ENCODE measurements at places on chromosomes 2 and 18.

DNA sequence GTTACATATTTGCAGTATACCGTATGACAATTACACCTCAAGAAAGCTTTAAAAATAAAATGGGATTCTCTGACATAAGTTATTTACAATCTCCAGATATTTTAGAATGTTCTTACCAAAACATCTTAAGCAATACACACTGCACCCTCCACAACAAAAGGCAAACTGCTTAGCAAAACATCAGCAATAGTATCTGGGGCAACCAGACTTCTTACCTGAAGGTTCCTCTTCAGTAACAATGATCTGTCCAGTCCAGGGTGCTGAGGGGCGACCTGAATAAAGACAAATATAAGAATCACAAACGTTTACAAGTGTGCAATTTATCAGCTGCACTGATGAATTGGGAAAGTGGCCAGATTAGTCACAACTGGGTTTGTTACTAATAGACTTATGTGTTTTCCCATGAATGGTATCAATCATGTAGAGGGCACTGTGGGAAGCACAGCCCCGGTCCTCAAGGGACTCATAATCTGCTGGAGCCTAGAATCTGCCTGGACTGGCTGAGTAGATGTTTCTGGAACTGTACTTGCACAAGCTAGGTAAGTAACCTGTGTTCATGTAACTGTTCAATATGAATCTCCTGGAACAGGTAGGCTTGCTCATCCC, 70.7 kb downstream of the MYOM1 start:
- no peaks in the 10 kb centered on the region for H3K4me1 ChIP-seq
- no peaks in the 10 kb centered on the region for H3K36me3 ChIP-seq
- no peaks in the 10 kb centered on the region for H3K27me3 ChIP-seq
- no peak overlapping the region for H3K27ac ChIP-seq
- no peak for DNase-seq

DNA sequence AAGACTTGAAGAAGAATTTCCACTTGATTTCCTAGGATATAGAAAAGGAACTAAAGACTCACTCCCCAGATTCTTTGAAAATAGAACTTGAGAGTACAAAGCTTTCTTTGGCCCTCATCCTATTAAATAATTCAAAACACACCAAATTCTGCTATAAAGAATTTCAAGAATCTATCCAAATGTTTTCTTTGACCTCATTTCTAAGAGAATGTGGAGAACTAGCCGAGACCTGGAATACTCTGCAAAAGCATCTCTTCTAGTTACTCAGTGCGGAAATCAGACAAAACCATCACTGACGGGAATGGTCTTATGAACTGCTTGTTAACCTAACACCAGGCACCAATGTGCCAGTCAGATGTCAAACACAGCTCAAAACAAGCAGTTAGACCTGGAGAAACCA, 44.2 kb upstream of the ARL5A start:
- DNase-seq = no peak
- H3K4me1 ChIP-seq = no peaks in the 10 kb centered on the region
- H3K36me3 ChIP-seq = no peaks in the 10 kb centered on the region
- no peaks in the 10 kb centered on the region for H3K27me3 ChIP-seq
- H3K27ac ChIP-seq = no peak overlapping the region
- H3K4me3 ChIP-seq = no peak overlapping the region

- H3K27ac ChIP-seq = no peak overlapping the region
- H3K36me3 ChIP-seq = peaks cover 7% of the 10 kb centered on the region
- no peaks in the 10 kb centered on the region for H3K27me3 ChIP-seq
- H3K4me3 ChIP-seq = peak overlapping the region; percentile 87
Observed at GRCh38 chr2:19988600-19988999, 1.3 kb downstream of the WDR35 start.

DNA sequence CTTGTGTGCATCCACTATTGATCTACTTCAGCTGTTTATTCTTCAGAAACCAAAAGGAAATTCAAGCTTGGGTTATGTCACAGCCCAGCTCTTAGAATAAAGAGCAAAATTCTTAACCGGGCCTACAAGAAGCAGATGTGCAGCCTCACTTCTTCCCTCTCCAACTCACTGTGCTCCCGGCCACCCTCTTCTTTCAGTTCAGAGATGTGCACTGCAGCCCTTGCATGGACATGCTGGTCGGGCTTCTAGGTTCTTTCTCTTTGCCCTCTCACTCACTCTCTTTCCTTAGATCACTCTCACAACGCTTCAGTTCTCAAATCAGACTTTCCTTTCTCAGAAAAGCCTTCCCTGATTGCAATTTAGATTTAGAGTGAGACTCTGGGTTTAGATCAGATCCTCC, 104.1 kb downstream of the CHN1 start:
- H3K4me1 ChIP-seq = no peaks in the 10 kb centered on the region
- H3K27me3 ChIP-seq = no peaks in the 10 kb centered on the region
- H3K4me3 ChIP-seq = no peak overlapping the region
- DNase-seq = no peak

GRCh38 chr18:55318951-55319441, 269.0 kb downstream of the TCF4 start:
- peak overlapping the region; percentile 89 for H3K27ac ChIP-seq
- peaks cover 55% of the 10 kb centered on the region for H3K4me1 ChIP-seq
- no peaks in the 10 kb centered on the region for H3K27me3 ChIP-seq
- H3K36me3 ChIP-seq = no peaks in the 10 kb centered on the region
- no peak for DNase-seq
- H3K4me3 ChIP-seq = peak overlapping the region; percentile 77

DNA sequence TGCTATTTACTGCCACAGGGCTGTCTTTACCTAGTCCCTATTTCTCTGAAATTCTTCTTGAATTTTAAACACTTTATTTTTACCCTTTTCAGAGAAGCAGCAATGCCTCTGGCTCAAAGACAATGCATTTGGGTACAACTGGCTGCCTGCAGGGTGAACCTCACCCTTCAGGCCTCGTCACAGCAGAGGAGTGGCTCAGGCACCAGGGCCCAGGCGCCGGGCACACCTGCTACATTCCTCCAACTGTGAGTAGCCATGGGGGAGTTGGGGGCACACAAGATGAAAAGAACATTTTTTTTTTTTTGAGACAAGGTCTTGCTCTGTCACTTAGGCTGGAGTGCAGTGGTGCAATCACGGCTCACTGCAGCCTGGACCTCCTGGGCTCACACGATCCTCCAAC, 74.9 kb upstream of the KCNE4 start:
- H3K4me3 ChIP-seq = no peak overlapping the region
- H3K4me1 ChIP-seq = no peaks in the 10 kb centered on the region
- DNase-seq = no peak
- no peak overlapping the region for H3K27ac ChIP-seq
- no peaks in the 10 kb centered on the region for H3K27me3 ChIP-seq

DNA sequence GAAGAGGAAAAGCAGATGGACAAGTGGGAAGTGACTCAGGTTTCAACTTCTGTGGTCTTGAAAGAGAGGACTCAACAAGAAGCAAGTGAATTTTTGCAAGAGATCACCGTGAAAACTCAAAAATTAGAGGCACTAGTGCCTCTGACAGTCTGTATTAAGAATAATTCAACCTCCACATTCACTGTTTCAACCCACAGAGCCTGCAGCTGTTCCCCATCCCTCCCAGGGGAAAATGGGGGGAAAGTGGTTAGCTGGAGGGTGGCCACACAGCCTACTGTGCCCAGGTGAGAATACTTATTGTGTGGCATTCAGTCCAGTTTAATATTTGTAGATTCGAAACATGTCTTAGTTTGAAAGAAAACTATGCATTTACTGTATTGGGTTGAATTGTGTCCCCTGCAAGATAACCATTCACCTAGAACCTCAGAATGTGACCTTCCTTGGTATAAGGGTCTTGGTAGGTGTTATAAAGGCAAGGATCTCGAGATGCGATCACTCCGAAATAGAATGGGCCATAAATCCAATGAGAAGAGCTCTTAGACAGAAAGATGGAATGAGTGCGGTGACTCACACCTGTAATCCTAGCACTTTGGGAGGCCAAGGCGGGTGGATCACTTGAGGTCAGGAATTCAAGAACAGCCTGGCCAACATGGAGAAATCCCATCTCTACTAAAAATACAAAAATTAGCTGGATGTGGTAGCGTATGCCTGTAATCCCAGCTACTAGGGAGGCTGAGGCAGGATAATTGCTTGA, 94.3 kb downstream of the IRS1 start:
- no peak overlapping the region for H3K4me3 ChIP-seq
- no peaks in the 10 kb centered on the region for H3K27me3 ChIP-seq
- no peaks in the 10 kb centered on the region for H3K4me1 ChIP-seq
- DNase-seq = no peak

DNA sequence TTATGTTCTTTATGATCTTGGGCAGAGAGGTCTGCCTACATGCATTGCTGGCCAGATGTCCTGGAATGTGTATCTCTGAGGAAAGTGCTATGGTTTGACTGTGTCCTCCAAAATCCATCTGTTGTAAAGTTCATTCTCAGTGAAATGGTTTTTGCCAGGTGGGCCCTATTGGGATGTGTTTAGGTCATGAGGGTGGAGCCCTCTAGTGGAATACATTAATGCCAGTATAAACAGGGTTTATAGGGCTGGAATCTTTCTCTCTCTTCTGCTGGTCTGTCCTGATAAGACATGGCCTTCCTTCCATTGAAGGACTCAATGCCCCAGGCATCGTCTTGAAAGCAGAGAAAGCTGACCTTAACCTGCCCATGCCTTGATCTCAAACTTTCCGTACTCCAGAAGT, 258.5 kb downstream of the RPIA start:
- no peak overlapping the region for H3K4me3 ChIP-seq
- DNase-seq = no peak
- no peaks in the 10 kb centered on the region for H3K4me1 ChIP-seq
- H3K36me3 ChIP-seq = no peaks in the 10 kb centered on the region
- no peak overlapping the region for H3K27ac ChIP-seq
- H3K27me3 ChIP-seq = peaks cover 3% of the 10 kb centered on the region

GRCh38 chr2:16252891-16253290, 312.5 kb downstream of the MYCN start:
- DNase-seq = no peak
- H3K4me3 ChIP-seq = no peak overlapping the region
- H3K27ac ChIP-seq = no peak overlapping the region
- H3K4me1 ChIP-seq = no peaks in the 10 kb centered on the region
- H3K36me3 ChIP-seq = no peaks in the 10 kb centered on the region

GRCh38 chr2:33911327-33911726, 312.2 kb upstream of the FAM98A start:
- H3K27me3 ChIP-seq = no peaks in the 10 kb centered on the region
- H3K4me3 ChIP-seq = no peak overlapping the region
- H3K27ac ChIP-seq = no peak overlapping the region

GRCh38 chr2:13607139-13607538, 890.4 kb downstream of the TRIB2 start:
- H3K27me3 ChIP-seq = no peaks in the 10 kb centered on the region
- H3K4me1 ChIP-seq = no peaks in the 10 kb centered on the region
- no peak overlapping the region for H3K27ac ChIP-seq
- H3K36me3 ChIP-seq = no peaks in the 10 kb centered on the region

- no peaks in the 10 kb centered on the region for H3K27me3 ChIP-seq
- H3K4me1 ChIP-seq = no peaks in the 10 kb centered on the region
- no peak overlapping the region for H3K27ac ChIP-seq
- DNase-seq = no peak
Observed at GRCh38 chr2:220995581-220995980, 576.5 kb downstream of the EPHA4 start.

- H3K36me3 ChIP-seq = no peaks in the 10 kb centered on the region
- H3K27me3 ChIP-seq = no peaks in the 10 kb centered on the region
- no peak overlapping the region for H3K27ac ChIP-seq
- H3K4me3 ChIP-seq = no peak overlapping the region
- H3K4me1 ChIP-seq = no peaks in the 10 kb centered on the region
Observed at GRCh38 chr2:100130595-100131391, 11.6 kb downstream of the AFF3 start.

DNA sequence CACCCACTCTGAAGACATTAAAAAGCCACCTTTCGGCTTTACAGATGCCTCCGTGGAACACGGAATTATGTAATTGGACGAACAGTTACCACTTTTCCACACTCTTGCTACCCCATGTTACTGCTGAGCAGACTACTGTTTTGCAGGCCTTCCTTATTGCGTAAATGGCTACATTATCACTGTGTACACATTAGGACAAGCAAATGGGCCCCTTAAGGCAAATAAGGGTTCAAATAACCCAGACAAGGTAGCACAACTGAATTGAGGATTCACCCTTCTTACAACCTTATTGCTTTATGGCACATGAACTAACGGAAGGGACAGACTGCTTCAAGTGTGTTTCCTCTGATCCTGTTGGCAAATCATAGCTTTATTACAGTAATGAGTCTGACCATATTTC, 832.2 kb upstream of the FANCL start:
- no peak overlapping the region for H3K27ac ChIP-seq
- no peaks in the 10 kb centered on the region for H3K4me1 ChIP-seq
- H3K36me3 ChIP-seq = no peaks in the 10 kb centered on the region
- DNase-seq = no peak
- no peaks in the 10 kb centered on the region for H3K27me3 ChIP-seq

GRCh38 chr2:29226375-29226774, 111.2 kb downstream of the CLIP4 start:
- no peak overlapping the region for H3K27ac ChIP-seq
- H3K36me3 ChIP-seq = no peaks in the 10 kb centered on the region
- H3K4me1 ChIP-seq = no peaks in the 10 kb centered on the region

GRCh38 chr2:174766271-174766670, 2.0 kb upstream of the CHRNA1 start:
- peaks cover 24% of the 10 kb centered on the region for H3K4me1 ChIP-seq
- H3K27ac ChIP-seq = no peak overlapping the region
- H3K27me3 ChIP-seq = no peaks in the 10 kb centered on the region
- no peak overlapping the region for H3K4me3 ChIP-seq

DNA sequence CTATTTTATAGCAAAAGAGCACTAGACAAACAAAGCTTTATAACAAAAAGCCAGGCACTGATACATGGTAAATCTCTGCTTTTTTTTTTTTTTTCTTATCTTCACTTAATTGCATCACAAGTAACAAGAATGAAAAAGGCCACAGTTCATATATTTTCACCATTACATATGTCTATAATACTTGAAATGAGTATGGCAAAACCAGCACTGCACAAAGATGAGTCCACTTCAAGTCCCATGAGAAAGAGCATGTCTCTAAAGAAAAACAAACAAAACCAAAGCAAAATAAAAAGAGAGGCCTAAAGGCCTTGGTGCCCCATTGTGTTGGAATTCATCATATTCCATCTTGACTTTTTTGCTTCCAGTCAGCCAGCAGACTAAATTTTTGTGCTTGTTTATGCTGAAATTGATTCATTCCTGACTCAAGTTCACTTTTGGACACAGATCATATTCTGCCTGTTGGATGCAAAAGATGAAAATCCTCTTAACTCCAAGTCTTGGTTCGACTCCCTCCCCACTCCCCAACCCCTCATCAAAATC, 264.9 kb upstream of the CCDC68 start:
- H3K36me3 ChIP-seq = no peaks in the 10 kb centered on the region
- no peak for DNase-seq
- no peak overlapping the region for H3K4me3 ChIP-seq

- H3K36me3 ChIP-seq = peaks cover 20% of the 10 kb centered on the region
- no peaks in the 10 kb centered on the region for H3K27me3 ChIP-seq
- no peak for DNase-seq
Observed at GRCh38 chr2:150474326-150475074, 13.0 kb downstream of the RND3 start.

DNA sequence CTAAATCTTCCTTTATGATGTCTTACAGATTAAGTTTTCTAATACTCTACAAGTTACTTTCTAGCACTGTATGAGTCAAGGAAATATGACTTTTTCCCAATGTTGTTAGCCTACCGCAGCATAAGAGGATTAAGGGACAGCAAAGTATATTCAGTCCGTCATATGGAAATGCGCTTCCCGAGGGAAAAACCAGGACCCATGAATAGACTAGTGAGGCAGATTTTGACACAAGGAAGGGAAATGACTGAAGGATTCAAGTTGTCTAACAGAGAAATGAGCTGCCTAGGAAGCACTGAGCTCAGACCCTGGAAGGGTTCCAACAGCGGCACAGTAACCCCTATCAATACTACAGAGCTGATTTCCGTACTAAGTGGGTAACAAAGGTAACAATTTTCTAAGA, 12.0 kb downstream of the SEPTIN10 start:
- H3K36me3 ChIP-seq = no peaks in the 10 kb centered on the region
- no peaks in the 10 kb centered on the region for H3K4me1 ChIP-seq
- no peak overlapping the region for H3K4me3 ChIP-seq

Data from psoas muscle (tissue), 8 donors.